ENCODE measurements at places on chromosomes 16 and 17.

DNA sequence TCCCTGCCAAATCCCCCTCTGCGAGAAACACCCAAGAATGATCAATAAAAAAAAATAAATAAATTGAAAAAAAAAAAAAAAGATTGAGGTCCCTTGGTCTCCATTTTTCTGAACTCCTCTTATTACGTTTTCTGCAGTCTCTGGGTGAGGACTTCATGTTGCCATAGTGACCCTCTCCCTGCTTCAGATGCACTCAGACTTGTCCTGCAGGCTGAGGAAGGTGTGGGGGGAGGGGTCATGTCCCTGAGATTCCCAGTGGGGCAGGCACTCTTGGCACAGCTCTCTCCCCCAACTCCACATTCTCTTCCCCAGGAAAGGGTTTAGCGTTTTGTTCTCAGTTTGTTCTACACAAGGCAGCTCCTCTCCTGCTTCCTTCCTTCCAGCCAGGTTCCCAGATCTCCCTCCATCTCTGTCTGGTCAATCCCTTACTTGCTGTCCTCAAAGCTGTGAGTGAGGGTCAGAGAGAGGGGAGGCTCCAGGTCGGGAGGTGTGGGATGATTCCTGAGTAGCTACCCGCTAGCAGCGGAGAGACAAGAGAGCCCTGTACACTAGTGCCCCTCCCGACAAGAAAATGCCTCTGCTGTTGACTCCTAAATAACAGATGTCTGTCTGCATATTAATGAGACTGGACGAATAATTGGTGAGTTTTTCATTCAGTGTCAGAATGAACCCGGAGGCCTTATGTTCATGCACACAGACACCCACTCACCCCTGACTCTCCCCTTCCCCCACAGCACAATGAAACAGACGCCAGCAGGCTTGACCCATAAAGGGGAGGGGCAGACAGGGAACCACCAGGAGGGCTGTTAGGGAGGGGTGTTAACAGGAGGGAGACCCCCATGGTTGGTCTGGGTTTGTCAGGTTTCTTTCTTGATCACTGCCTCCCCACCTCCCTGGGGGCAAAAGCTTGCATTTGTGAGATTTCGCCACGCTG lies 9.2 kb downstream of the RND2 start:
- no peak for DNase-seq

DNA sequence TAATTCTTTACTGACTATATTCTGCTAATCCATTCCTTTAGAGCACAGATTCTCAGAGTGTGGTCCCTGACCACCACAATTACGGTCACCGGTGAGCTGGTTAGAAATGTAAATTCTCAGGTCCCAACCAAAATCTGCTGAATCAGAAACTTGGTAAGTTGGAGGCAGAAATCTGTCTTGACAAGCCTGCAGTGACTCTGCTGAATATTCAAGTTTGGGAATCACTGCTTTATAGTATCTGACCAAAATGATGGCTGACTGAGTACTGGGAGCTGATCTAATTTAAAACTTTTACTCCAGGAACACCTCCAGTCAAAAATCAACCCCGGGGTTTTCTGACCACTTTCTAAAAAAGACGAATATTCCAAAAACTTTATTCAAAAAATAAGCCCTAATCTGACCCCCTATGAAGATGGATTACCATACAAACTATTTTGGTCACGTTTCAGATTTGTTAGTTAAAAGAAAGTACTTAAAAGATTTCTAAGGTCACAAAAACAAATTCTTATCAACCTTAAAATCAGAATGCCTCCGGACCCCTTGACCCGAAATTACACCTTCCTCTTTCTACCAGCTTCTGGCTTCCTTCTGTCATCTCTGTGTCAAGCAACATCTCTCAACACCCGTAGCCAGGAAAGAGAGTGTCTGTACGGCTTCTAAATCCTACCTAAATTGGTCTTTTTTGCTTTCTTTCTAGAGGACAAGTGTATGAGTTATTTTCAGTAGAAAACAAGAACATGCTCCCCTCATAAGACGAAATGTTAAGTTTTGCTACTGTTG lies 38.6 kb downstream of the CREBBP start:
- DNase-seq, result no peak

DNA sequence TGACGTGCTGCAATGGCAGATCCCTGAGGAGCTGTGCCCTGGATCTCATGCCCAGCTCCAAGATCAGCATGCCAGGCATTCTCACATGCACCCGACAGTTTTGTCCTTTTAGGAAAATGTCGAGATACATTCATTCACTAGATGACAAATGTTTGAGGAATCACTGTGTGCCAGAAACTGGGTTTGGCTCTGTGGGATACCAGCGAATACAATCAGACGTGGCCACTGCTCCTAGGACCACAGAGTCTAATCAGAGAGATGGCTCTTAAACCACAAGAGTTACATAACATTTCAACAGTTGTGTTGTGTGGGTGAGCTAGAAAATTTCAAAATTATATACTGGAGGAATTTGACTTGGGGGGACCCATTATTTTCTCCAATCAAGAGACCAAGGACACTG lies 579.7 kb downstream of the CDH13 start:
- no peak for DNase-seq

- no peak for DNase-seq
Measured at GRCh38 chr17:34285286-34285792, at the start of gene CCL11. Gene CCL11, plus strand, starts transcription at chr17:34285742. Its CDS starts 67 bp downstream, at chr17:34285809.

DNA sequence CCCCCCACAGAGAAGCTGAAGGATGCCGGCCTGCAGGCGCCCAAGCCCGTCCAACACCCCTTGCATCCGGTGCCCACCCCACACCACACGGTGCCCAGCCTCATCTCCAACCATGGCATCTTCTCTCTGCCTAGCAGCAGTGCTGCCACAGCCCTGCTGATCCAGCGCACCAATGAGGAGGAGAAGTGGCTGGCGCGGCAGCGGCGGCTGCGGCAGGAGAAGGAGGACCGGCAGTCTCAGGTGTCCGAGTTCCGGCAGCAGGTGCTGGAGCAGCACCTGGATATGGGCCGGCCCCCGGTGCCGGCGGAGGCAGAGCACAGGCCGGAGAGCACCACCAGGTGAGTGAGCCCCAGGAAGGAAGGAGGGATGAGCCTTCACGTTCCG lies 31.5 kb downstream of the GINS2 start:
- no peak for DNase-seq

DNA sequence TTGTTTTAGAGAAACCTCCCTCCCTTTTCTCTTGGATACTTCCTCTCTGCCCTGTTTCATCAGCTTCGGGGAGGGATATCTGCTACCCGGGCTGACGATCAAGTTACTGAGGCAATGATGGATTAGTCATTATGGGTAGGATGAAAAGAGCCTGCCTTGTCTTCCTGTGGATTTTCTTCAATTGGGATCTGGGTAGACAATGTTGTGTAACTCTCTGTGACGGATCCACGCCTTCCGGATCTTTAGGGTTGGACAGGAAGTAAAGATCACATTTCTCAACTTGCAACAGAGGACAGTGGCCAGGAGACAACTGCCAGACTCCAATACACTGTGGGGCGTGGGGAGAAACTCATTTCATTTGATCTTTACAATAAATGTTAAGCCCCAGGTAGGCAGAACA lies 11.3 kb upstream of the CHST6 start:
- no peak for DNase-seq

DNA sequence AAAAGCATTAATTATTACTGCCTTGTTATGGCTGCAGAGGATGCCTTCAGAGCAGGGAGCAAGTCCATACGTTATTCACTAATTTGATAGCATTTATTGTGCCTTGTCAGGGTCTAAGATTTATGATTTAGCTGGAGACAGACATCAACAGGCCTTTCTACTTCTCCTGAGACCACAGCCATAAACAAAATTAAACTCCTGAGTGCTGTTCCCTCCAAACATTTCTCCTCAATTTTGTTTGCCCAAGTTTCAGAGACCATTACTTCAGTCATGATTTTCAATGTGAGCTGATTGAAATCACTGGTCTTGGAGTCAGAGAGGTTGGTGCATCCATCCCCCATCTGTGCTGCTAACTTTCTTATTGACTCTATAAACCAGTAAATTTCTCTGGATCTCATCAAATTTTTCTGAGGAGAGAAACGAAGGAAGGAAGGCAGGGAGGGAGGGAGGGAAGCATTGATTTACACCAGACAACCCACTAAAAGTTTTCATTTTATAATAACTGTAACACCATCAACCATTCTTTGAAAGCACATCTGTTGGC lies 423.6 kb upstream of the CDH11 start:
- no peak for DNase-seq

DNA sequence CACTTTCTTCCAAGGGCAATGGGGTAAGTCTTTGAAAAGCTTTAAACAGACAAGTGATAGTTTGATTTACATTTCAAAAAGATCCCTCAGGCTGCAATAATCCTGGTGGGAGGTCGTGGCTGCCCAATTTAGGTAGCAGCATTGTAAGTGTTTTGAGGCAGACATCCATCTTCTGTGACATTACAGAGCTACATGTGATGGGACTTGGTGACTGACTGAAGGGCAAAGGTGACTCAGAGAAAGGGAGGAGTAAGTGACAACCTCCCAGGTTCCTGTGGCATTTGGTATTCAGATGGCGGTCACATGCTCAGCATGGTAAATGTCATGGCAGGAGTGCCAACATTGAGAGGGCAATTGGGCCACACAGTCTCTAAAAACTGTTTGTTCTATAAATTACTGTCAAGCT lies 26.5 kb downstream of the STAT3 start:
- DNase-seq, result no peak

- DNase-seq, result no peak
Measured at GRCh38 chr16:85422632-85423550, 190.2 kb upstream of the GSE1 start.

DNA sequence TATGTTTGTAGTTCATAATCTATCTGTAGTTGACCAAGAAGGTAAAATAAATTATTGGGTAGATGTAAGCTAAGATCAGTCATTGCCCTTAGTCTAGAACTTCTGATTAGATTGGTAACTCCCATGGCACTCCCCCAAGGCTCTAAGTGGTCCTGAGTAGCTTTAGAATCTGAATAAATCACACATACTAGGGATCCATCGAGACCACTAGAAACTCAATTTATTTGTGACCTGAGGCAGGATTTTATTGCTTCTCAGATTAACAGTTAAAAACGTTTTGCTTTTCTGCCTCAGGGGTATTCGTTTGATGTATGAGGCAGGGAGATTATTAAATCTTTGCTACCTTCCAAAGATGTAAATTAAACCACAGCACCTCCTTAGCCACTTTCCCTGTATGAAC lies 24.9 kb downstream of the CMTR2 start:
- no peak for DNase-seq

DNA sequence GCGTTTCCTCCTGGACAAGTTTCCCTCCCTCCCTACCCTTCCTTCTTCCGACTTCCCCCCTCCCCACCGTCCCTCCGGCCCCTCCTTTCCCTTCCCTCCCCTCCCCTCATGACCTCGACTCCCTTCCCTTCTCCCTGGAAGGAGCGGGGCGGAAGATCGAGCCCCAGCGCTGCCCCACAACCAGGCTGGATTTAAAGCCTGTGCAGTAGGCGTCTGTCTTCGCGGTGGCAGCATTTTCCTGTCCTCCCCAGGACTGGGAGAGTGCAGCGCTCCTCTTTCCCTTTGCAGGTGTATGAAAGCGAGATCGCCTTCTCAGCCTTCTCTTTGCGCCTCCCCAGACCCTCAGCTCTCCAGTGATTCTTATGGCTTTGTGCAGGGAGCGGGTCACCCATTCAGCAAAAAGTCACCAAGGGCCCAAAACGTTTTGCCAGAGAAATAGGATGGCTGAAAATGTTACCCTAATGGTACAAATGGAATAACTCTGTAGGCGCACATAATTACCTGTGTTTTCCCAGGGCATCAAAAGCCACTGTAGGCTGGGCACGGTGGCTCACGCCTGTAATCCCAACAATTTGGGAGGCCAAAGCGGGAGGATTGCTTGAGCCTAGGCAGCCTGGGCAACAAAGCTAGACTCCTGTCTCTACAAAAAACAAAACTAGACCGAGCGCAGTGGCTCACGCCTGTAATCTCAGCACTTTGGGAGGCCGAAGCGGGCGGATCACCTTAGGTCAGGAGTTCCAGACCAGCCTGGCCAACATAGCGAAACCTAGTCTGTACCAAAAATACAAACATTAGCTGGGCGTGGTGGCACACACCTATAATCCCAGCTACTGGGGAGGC lies 40.8 kb downstream of the SLFN12L start:
- no peak for DNase-seq

GRCh38 chr16:66476328-66477027 lies 49.4 kb downstream of the BEAN1 start:
- no peak for DNase-seq

- DNase-seq, result no peak
Measured at GRCh38 chr17:77492446-77493237, 351.9 kb downstream of the SEC14L1 start.

GRCh38 chr16:56460101-56460500 lies 8.7 kb downstream of the OGFOD1 start:
- no peak for DNase-seq

DNA sequence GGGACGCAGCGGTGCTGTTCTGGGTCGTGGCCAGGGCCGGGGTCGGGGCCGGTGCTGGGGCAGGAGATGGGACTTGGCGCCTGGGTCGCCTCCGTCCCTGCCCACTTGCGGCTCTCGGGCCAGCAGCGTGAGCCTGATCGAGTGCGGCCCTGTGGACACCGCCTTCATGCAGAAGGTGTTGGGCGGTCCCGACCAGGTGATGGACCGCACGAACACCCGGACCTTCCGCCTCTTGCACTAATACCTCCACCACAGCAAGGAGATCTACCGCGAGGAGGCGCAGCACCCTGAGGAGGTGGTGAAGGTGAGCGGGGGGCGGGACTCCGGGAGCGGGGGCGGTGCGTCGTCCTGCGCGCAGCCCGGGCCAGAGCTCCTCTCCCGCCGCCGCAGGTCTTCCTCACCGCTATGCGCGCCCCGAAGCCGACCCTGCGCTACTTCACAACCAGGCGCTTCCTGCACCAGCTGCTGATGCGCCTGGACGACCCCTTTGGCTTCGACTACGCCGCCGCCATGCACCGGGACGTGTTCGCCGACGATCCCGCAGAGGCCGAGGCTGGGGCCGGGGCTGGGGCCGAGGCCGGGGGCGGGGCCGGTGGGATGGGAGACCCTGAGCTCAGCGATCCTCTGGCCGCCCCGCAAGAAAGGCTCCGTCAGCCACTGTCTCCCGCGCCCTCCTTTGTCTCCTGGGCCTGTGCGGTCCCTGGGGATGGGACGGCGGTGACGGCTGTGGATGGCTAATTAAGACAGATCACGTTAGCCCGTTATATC lies 4.5 kb upstream of the HSD17B1 start:
- no peak for DNase-seq

DNA sequence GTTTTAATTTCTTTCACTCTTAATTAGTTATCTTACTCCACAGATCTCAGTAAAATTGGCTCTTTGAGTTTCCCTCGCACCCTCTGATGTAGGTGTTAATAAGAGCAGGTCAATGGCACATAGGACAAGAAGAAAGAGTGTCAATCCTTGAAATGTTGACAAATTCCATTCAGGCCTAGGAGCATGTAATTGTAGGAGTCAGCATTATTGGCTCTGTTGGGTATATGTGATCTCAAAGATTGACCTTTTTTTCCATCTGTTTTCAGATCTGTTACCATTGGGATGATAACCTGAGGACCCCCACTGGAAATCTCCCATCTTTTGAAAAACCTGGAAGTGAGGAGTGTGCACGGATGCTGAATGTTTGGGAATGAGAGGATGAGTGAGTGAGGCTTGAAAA lies 11.8 kb upstream of the TBKBP1 start:
- no peak for DNase-seq

GRCh38 chr17:29590411-29591145 lies 1.1 kb upstream of the GIT1 start:
- no peak for DNase-seq
